RPMI7951 (cell line): ENCODE measurements at places on chromosomes 1 and 21. TPM values are rescaled to one million over a fixed set of nuclear protein-coding genes. Genes with fewer than 3 reads are reported as not detected.

GRCh38 chr1:15188678-15189077, 35.1 kb downstream of the TMEM51 start:
- peak; percentile 50 for DNase-seq

GRCh38 chr1:86472152-86472551, 3.4 kb downstream of the CLCA1 start:
- DNase-seq, result no peak

The LCE2C gene
- total RNA-seq, result not detected in 2 replicates

- no peak for DNase-seq
Observed at GRCh38 chr1:42170779-42171621, 6.5 kb upstream of the GUCA2A start.

DNA sequence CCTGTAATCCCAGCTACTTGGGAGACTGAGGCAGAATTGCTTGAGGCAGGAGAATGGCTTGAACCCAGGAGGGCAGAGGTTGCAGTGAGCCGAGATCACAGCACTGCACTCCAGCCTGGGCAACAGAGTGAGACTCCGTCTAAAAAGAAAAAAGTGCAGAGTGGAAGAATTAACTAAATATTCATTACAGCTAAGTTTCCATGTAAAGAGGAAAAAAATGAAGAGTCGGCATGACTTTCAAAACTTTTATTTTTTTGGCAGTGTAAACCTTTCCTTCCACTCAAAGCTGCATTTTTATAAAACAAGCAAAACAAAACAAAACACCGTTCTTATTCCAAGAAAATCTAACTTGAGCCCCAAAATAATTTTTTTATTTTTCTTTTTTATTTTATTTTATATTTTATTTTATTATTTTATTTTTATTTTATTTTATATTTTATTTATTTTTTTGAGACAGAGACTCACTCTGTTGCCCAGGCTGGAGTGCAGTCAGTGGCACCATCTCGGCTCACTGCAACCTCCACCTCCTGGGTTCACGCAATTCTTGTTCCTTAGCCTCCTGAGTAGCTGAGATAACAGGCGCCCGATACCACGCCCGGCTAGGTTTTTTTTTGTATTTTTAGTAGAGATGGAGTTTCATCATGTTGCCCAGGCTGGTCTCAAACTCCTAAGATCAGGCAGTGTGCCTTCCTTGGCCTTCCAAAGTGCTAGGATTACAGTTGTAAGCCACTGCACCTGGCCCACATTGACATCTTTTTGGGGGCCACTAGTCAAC, 62.9 kb downstream of the PACC1 start:
- no peak for DNase-seq
